ENCODE measurements at places on chromosomes 1 and 21.

DNA sequence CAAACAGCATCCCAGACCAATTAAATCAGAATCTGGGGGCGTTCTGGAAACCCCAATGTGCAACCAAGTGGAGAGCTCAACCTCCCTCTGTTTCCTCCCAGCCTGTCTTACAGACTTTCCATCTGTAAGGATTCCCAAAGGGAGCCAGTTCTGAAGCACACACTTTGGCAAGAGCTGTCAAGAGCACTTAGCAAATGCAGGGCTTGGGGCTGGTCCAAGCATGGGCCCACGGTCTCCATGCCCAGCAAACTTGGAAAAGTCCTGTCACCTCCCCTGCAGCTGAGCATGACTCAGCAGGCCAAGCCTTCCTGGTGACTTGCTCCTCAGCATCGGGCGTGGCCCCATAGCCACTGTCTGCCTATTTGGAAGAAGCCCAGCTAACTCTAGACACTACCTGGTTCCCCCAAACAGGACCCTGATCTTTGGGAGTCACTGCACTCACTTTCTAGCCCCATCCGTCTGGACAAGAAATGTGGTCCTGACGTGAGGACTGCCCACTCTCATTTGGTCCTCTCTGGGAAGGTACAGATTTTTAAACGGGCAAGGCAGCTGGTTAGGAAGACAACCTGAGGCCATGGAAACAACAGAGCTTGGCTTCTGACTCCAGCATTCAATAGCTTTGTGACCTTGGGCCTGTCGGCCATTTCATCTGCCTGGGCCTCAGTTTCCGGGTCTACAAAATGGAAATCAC is 16.9 kb downstream of the SLC2A1 start:
- peak; percentile 43 for DNase-seq

DNA sequence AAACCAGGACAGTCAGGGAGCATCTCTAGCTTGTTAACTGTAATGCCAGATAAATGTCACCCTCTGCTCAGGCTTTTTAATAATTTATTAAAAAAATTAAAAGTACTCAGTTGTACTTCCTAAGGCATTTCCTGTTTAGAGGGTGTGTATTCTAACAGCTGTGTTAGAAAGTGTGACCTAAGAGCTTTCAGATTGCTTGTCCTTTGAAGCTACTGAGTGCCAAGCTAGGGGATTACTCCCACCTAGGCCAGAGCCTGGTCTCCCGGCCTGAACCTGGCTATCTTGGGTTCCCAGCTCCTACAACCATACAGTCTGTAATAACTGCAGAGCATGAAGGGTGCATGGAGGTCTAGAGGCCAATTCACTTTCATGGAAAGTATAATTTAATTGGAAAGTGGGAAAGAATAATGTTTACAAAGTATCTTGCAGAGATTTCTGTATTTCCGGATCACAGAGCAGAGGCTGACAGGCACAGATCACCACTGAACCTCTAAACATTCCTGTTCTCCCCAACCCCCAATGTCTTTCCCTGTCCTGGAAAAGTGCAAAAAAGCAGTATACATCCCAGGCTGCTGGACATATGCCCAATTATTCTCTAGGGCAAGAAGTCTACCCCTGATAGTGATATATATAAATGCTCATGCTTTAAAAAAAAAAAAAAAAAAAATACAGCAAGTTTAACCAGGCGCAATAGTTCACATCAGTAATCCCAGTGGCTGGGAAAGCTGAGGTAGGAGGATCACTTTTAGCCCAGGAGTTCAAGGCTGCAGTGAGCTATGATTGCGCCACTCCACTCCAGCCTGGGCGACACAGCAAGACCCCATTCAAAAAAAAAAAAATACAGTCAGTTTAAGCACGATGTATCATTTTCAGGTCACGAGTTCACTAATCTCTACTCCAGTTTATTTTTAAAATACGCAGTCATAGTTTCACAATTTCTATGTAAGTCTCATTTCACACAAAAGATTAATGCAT is 36.7 kb upstream of the RAP1A start:
- DNase-seq, result no peak

DNA sequence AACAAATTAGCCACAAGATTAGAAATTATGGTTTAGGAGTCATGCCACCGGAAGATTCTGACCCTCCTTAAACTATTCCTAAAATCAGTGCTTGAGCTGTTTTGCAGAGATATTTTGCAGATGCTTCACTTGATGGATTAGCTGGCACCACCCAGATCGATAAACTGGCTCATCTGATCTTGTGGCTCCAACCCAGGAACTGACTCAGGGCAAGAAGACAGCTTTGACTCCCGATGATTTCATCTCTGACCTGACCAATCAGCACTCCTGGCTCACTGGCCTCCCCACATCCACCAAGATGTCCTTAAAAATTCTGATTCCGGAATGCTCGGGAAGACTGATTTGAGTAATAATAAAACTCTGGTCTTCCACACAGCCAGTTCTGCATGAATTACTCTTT is 221.6 kb downstream of the RHOU start:
- DNase-seq, result no peak

DNA sequence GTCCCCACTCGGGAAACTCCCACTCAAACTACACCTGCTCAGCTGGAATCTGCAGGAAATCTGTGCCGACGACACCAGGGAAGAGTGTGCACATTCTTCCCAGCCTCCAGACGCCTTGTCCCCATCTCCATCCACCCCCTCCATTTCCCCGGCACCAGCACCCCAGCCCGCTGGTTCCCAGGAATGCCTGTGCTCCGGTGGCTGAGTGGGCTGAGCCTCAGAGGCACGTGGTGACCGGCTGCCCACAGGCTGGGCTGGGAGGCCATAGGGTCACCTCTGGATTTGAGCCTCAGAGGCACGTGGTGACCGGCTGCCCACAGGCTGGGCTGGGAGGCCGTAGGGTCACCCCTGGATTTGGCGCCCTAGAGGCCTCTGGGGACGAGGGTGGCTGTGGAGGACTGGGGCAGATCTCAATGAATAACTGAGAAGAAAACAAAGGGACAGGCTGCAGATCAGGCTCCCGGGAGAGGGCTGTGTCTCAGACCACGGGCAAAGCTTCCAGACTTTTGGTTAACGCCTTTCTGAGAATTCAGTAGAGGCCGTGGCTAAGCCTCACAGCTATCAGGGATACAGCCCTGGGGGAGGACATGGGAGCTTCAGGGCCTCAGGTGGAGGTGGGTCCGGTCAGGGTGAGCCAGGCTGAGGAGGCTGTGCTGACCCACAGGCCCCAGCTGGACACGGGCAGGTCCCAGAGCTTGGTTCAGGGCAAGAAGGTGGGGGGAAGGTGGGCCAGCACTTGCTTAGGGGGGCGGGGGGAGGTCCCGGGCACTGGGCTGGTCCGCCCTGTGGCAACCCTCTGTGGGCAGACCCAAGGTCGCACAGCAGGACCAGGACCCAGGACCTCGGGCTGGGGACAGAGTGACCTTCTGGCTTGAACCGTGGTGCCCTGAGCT is 17.3 kb upstream of the TTLL10 start:
- DNase-seq, result no peak

All from CD4-positive, alpha-beta T cell treated with Interleukin-6 for 4 hours (primary cell).